ENCODE measurements at places on chromosomes 5 and 9. TPM values are rescaled to one million over a fixed set of nuclear protein-coding genes. Genes with fewer than 3 reads are reported as not detected.

ZNF658 gene
- 1.4 TPM for total RNA-seq

BNC2 gene
- not detected for total RNA-seq

BHMT gene
- not detected for total RNA-seq

CORO2A gene
- 16.6 TPM for total RNA-seq

C1QTNF3 gene
- 4.3 TPM for total RNA-seq

N4BP3 gene
- total RNA-seq: 8.5 TPM

TUSC1 gene
- total RNA-seq: not detected

GABRB2 gene
- not detected for total RNA-seq
